ENCODE measurements at places on chromosomes 16 and 17.
A peak's percentile ranks its signal among the peaks of the same experiment; 100 is the strongest.

GRCh38 chr17:49691086-49691676 lies 13.3 kb upstream of the SPOP start:
- no peak for DNase-seq

GRCh38 chr16:84611041-84611440 lies 6.8 kb downstream of the COTL1 start:
- no peak for DNase-seq

- no peak for DNase-seq
Measured at GRCh38 chr17:36901506-36901905, 35.8 kb upstream of the LHX1 start.

DNA sequence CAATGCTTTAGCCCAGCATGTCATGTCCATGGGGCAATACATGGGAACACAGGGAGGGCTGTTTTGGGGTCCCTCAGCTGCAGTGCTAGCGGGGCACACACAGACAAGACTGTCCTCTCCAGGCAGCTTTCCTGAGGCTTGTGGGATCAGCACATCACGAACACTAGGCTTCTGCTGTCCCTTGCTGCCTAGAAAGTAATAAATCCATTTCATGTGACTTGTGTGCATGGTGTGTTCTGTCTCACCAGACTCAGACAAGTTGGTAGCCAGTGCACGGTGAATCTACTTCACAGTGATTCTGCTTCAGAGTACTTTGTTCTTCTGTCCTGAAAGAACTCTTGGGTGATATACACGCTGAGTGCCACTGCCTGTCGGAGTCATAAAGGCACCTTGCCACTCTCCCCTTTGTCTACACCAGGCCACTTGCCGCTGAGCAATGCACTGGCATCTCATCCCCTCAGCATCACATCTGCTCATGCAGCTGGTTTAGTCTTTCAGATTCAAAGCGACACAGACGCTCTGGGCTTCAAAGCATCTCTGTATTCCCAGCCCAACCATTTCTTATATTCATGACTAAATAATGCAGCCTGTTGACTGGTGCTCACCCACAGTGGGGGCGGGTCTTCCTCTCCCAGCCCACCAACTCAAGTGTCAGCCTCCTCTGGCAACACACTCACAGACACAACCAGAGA lies 95.2 kb upstream of the COX10 start:
- no peak for DNase-seq

GRCh38 chr16:18800293-18800692 lies 1.1 kb downstream of the ARL6IP1 start:
- DNase-seq: no peak

DNA sequence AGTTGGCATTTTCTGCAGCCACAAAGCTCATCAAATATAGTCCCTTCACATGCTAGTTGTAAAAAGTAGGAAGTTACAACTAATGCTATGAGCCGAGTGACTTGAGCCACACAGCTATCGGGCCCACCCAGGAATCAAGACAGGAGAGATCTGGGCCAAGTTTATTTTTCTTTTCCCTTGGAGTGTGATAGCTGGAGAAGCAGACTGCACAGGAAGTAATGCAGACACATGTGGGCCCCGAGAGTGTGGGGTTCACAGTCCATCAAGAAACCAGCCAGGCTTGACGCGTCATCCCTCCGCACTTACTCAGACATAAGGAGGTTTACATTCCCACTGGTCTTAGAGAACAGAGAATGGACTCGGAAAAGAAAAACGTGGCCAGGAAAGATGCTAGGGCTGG lies 403.1 kb upstream of the CDH11 start:
- no peak for DNase-seq

DNA sequence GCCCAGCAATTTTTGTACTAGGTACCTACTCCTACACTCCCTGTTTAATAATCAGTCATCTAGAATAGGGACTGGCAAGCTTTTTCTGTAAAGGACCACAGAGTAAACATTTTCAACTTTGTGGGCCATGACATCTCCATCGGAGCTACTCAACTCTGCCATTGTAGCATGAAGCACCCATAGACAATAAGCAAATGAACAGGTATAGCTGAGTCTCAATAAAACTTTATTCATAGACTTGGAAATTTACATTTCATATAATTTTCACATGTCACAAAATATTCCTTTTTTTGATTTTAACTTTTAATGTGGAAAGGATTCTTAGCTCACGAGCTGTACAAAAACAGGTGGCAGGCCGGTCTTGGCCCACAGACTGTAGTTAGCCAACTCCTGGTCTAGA lies 345.8 kb downstream of the SOX9 start:
- DNase-seq: no peak

GRCh38 chr16:56481468-56482122 lies 30.2 kb downstream of the OGFOD1 start:
- no peak for DNase-seq

GRCh38 chr17:48546924-48547807 lies 2.3 kb upstream of the HOXB2 start:
- DNase-seq: peak; percentile 92

DNA sequence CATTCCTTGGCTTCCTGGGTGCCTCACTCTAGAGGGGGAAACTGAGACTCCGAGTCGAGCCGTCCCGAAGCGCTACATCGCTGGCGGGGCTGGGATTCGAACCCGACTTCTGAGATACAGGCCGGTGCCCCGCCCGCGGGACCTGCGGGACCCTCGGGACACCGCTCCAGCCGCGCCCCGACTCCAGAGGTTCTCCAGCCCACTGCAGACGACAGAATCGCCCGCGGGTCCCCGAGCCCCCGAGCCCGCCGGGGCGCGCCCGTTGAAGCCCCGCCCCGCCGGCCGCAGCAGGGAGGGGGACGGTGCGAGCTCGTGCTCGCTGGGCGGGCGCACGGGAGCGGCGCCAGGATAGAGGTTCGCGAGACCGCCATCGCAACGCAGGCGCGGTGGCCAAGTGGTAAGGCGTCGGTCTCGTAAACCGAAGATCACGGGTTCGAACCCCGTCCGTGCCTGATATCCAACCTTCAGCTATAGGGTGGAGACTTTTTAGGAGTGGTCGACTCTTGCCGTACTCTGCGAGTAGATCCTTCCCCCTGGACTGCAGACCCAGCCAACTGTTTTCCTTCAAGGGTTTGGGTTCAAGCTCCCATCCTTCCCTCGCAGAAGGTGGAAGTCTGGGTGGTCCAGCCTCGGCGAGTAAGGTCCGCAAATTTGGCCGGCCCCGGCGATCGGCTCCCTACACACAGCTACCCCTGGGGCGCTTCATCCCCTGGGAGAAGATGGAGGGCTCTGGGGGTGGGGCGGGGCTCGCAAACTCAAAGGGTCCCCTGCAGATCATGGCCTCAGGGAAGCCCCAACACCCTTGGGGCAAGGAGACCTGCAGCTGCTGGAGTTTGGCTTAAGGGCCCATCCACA lies 214.6 kb downstream of the MRTFB start:
- peak; percentile 97 for DNase-seq

- no peak for DNase-seq
Measured at GRCh38 chr17:64092113-64092512, 37.8 kb downstream of the ERN1 start.

DNA sequence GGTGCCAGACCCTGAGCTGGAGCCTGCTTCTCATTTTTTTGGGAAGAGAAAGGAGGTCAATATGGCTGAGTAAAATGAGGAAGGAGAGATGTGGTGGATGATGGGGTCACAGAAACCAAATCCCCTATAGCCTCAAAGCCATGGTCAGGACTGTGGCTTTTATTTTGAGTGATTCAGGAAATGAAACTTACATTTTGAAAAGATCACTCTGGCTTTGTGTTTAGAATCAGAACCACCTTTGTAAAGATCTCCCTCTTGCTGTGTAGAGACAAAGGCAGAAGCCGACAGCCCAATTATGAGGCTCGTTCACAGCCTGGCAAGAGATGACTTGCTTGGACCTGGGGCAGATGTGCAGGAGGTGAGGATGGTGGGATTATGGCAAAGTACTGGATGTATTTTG lies 121.6 kb upstream of the ANKFN1 start:
- no peak for DNase-seq

DNA sequence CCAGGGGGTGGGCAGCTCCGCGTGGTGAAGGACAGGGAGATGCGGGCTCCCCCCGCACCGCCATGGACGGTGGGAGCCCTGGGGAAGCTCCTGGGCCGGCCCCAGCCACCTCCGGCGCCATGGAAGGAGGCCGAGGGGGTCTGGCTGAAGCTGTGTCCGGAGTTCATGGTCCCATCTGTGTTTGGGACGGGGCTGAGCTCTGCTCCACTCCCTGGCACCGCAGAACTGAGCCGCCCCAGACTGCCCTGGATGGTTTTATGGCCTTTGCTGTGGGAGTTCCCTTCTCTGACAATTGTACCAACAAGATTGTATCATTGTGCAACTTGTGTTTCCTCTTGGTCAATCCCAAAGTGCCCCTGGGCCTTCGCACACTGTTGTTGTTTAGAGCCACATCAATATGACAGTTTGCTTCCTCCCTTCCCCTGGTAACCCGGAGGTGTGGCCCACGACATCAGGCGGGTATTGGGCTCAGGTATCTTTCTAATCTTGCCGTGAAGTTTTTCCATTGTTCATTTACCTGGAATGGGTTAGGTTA lies 942 bp downstream of the KRT23 start:
- no peak for DNase-seq
